Stimulated activated CD4-positive, alpha-beta T cell treated with anti-CD3 and anti-CD28 coated beads, Interleukin-4, amount 100 ng/mL, for 4 hours (primary cell): ENCODE measurements at places on chromosomes 16 and 17.
A peak's percentile ranks its signal among the peaks of the same experiment; 100 is the strongest.

DNA sequence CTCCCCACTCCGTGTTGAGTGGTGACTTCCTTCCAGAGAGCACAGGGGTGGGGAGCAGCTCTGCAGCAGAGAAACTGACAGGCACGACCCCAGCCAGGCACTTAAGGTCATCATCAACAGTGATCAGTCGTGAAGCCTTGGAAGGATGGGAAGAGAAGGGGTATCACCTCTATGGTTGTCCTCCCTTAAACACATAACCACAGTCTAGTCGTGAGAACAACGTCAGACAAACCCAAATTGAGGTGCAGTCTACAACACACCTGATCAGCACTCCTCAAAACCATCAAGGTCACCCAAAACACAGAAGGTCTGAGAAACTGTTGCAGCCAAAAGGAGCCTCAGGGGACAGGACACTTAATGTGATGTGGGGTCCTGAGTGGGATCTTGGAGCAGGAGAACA, 68.3 kb downstream of the MPRIP start:
- DNase-seq, result no peak

GRCh38 chr17:6559753-6560215, 3.4 kb upstream of the PITPNM3 start:
- DNase-seq, result no peak

- no peak for DNase-seq
Observed at GRCh38 chr17:65892912-65893377, 299.0 kb downstream of the CEP112 start.

- DNase-seq, result peak; percentile 68
Observed at GRCh38 chr16:726438-727290, at the start of the genes CCDC78 and HAGHL. Gene CCDC78 (minus strand): TSS chr16:726443. CDS start chr16:726367, 76 bp downstream. Gene HAGHL (plus strand): TSS chr16:727106. CDS start chr16:727510, 404 bp downstream.

GRCh38 chr16:85990861-85991301, 91.9 kb downstream of the IRF8 start:
- DNase-seq, result no peak

GRCh38 chr17:68605914-68606313, 4.7 kb upstream of the FAM20A start:
- DNase-seq, result no peak

GRCh38 chr16:56145369-56145768, 45.9 kb upstream of the GNAO1 start:
- no peak for DNase-seq

DNA sequence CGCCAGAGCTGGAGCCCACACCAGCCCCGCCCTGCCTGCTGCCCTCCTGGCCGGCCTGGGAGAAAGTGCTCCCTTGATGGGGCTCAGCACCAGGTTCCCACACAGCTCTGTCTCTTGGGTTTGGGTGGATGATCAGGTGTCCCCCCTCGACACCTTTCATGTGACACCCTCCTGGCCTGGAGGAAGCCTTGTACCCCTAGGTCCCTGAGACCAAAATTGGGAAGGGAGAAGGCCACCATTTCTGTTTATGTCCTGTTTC, 19.4 kb upstream of the PLLP start:
- DNase-seq, result no peak

- DNase-seq, result no peak
Observed at GRCh38 chr17:2157081-2157480, 102.2 kb downstream of the HIC1 start.

GRCh38 chr17:8923762-8924161, 41.7 kb downstream of the PIK3R5 start:
- no peak for DNase-seq

- DNase-seq, result peak; percentile 52
Observed at GRCh38 chr17:58303971-58304749, 23.4 kb upstream of the MPO start.

DNA sequence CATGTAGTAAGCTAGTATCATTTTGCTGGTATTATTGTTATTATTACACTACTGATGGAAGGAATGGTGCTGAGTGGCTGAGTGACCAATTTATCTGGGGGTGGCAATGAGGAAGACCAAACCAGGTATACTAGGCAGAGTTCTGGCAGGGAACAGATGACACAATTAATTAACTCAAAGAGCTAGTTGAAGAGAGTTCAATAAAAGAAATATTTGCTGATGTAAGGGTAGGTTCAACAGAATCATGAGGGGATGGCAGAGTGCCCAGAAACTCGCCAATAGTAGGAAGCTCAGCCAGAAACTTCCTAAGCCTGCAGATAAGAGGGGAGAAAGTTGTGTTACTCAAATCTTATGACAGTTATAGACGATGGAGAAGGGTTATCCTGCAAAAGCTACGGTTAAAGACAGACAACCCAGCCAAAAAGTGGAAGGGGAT, 352.5 kb downstream of the KCNJ2 start:
- DNase-seq, result no peak

DNA sequence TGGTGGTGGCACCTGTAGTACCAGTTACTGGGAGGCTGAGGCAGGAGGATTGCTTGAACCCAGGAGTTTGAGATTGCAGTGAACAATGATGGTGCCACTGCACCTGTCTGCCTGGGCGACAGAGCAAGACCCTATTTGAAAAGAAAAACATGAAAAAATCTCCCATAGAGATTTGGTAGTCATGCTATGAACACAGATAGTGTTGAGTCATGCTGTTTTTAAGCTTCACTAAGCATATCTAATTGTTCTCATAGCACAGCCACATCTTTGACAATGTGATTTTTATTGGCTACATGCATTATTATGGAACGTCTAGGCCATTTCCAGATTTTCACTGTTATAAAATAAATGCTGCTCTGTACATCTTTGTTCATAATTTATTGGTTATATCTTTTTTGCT, 6.0 kb downstream of the IL34 start:
- no peak for DNase-seq

GRCh38 chr17:9051561-9051960, 30.3 kb downstream of the NTN1 start:
- DNase-seq, result no peak

GRCh38 chr17:72404872-72405271, 284.1 kb downstream of the SOX9 start:
- DNase-seq, result no peak

DNA sequence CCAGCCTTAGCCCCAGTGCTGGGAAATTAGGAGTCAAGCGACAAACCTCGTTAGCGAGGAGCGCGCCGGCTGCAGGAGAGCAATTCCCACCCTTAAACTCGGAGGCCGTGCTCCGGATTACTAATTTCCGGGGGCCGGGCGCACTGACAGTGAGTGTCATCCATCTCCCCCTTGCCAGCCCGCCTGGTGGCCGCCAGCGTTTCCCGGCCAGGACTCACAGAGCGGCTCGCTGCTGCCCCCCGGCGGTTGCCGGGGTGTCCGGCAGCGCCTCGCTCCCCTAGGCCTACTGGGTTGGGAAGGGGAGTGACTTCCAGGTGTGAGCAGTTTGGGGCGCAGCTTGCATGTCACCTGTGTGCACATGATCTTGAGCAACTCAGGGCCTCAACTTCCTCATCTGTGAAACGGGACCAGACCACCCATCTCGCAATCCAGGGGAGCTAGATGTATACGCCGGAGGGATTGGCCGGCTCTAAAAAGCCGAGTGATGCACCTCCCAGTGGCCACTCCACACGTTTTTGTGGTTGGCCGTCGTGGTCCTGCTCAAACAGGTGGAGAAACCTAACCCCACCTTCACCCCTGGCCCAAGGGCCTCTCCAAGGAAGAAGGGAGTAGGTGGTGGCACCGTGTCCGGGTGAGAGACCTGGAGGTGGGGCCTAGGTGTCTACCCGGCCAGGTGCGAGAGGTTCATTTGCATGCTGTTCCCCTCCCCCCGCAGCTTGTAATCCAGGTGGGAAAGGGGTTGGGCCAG, 2.5 kb upstream of the GSE1 start:
- DNase-seq, result peak; percentile 82

DNA sequence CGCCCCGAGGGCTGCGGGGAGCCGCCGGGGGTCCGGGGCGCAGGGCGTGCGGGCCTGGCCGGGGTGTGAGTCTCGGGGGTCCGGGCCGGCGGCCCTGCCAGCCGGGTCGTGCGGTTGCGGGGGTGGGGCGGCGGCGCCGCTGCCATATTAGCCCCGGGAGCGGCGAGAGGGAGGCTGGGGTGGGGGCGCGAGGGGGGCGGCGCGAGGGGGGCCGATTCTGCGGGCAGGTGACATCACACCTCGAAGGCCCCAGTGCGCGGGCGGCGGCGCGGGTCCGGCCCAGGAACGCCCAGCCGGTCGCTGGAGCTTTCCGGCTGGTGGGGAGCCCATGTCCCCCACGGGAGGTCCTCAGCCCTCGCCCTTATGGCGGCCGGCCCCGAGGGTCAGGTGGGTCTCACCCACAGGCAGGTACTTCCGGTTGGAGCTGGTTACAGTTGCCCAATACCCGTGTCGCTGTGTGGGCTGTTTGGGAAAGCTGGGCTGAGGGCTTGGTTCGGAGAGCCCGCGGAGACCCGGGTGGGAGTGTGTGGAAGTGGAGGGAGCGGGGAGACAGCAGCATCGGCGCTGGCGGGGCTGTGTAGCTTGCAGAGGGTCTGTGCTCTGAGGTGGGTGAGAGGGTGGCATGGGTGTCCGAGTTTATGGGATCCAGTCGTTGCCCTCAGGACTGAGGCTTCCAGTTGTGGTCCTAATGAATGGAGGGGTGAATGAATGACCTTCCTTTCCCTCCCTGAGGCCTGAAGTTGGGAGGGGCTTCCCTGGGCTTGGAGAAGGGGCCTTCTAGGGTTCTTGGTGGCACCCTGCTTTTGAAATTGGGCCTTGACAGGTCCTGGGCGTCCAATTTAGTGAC, 804 bp downstream of the ATP6V0C start:
- peak; percentile 37 for DNase-seq

GRCh38 chr17:33145941-33146340, 147.2 kb downstream of the ASIC2 start:
- no peak for DNase-seq

DNA sequence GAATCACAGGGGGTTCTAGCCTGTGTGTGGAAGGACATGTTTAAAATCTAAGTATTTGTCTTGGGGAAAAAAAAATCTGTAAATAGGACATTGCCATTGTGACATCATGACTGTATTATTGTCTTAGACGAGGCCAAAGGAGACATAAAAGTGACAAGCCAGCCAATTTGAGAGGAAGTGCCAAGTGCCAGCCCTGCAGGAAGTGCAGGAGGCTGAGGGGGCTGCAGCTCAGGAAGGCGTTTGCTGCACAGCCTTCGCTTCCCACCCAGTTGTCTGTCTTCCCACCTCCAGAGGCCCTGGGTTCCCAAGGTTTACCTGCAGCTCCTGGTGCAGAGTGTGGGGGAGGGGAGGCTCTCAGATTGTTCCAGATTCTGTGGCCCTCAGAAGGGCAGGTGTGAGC, 1.3 kb downstream of the ADCY7 start:
- no peak for DNase-seq

DNA sequence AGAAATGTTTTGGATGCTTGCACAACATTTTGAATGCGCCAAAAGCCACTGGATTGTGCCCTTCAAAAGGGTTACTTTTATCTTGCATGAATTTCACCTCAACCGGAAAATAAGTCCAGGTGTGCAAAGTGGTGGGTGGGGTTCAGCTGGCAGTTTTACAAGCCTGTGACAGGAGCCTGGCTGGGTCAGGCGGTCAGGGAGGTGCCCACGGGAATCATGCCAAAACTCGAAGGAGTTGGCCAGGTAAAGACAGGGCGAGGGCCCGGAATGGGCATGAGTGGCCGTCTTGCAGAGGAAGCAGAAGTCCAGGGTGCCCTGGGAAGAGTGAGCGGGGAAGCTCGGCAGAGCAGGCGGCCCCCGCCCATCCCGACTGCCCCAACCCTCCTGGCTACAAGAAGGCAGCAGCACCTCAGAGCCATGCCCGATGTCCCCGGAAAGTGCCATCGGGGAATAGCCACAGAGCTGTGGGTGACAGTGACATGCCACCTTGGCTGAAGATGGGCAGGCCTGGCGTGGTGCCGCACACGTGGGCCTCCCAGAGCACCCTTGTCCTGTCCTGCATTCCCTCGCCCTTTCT, 19.1 kb upstream of the CACNG1 start:
- DNase-seq, result no peak

DNA sequence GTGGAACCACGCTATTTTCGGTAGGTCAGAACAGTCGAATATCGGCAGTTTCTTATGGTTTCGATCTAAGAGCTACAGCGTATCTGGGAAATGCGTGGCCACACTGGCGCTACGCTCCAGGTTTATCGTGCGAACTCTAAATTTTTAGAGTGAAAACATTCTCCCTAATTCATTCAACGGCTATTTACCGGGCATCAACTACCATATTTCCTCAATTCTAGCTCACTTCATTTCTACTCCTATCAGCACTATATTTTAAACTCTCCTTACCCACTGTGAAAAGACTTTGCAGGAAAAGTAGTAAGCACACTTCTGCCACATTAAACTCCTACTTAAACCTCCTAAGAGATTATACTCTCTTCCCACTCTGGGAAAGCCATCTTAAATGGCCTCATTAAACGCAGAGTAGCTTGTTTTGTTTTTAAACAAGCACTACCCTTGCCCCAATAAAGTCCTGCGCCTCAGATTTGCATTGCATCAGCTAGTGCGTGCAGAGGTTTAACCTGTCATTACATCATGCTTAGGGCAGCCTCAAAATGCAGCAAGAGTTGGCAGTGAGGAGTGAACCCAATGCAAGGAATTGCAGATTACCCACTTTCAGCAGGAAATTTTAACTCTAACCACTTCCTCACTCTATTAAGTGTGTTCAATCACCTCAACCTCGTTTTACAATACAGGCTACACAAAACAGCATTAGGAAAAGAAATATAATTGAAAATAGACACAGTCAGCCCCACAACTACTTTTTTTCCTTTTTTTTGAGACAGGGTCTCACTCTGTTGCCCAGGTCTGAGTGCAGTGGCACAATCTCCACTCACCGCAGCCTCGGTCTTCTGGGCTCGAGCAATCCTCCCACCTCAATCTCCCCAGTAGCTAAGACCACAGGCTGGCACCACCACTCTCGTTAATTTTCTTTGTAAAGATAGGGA, 18.8 kb downstream of the SIAH1 start:
- DNase-seq, result peak; percentile 20

DNA sequence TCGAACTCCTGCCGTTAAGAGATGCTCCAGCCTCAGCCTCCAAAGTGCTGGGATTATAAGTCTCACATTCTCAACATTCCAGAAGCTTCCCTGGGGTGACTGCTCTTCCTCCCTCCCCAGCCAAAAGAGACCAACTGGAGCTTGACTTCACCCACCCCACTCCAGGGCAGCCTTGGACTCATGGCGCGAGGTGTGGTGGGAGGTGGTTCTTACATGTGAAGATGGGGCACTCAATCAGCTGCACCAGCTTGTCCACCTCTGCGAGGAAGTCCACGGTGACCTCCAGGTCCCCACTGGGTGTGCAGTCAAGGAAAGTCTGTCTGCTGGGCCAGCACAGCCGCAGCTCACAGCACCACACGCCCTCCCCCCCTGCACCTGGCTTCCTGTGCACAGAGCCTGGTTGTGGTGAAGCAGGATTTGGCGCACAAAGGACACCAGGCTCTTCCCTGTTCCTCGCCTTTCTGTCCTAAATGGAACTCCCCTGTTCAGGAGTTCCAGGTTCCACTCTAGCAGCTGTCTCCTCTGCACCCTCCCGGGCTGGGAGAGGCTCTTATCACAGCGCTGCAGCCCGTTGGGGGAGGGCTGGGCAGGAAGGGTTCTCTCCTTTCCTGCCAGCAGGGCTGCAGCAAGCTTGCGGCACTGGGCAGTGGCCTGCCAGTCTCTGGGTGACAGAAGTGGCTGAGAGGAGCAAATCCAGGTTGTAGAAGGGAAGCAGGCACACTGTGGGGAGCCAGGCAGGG, 9.6 kb upstream of the MTSS2 start:
- no peak for DNase-seq

- DNase-seq, result no peak
Observed at GRCh38 chr17:33109336-33110072, 117.9 kb downstream of the SPACA3 start.
